ENCODE measurements at places on chromosomes 16 and 17. TPM values are rescaled to one million over a fixed set of nuclear protein-coding genes. Genes with fewer than 3 reads are reported as not detected.

ABCC12 gene
- not detected for total RNA-seq

NPIPB6 gene
- 0.04 TPM for total RNA-seq

ZNF785 gene
- 2.3 TPM for total RNA-seq

HOXB6 gene
- 0.08 TPM for total RNA-seq

RASD1 gene
- 0.16 TPM for total RNA-seq

TERB1 gene
- not detected for total RNA-seq

DHRS7C gene
- not detected for total RNA-seq
